ENCODE measurements at places on chromosomes 3 and 15. TPM values are rescaled to one million over a fixed set of nuclear protein-coding genes. Genes with fewer than 3 reads are reported as not detected.

TTLL13 gene
- total RNA-seq, result not detected

LRRC2 gene
- total RNA-seq, result not detected

PPP1R14D gene
- not detected for total RNA-seq

TEX264 gene
- 67.9 TPM for total RNA-seq

Data from G401 (cell line).